ENCODE measurements at places on chromosomes 16 and 17.

- DNase-seq, result no peak
These were observed 2.6 kb downstream of the SLC16A6 start for GRCh38 chr17:68288375-68288774.

DNA sequence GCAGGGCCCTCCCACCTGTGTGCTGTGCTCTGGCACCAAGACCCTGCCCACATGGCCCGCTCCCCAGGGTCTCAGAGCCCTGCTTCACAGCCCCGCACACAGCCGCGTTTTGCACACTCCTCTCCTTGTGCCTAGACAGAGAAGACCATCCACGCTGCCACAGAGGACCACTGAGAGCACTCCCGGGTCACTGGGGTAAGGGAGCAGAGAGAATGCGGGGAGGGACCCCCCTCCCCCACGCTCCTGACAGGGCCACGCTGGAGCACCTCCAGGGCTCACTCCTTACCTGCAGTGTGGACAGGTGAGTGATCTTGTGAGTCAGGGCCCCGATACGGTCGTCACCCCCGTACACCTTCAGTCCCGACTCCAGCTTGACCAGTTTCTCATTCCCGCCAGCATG is 7.0 kb downstream of the HAGH start:
- DNase-seq, result no peak

DNA sequence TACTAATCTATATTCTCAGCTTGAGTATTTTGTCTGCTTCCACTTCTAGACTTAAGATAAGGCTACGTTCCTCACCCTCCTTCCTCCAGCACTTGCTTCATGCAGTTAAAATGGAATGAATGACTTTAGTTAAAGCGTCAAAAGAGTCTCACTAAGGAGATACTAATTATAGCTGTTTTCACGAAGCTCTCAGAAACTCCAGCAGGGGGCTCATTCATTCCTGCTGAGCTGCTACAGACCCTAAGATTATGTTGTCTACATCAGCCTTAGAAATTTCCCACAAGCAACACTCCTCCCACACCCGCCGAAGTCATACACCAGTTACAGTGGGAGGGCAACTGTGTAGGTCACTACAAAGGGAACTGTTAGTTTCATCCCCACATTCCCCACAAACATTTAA is 57.0 kb upstream of the KIFC3 start:
- no peak for DNase-seq

DNA sequence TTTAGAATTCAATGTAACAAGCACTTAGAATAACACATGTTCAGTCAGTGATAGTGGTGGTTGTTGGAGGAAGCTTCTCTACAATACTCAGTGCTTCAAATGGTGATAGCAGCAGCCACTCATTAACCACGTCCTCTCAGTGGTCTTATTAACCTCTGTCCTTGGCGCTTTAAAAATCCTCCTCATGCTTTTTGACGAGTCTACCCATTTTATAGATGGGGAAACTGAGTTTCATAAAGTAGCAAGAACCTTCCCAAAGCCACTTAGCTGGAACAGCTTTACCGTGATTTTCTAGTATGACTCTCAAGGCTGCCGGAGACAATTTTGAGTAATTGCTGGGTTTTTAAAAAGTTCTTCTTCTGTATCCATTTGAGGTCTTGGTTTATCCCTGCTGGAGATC is 47.4 kb downstream of the PLCG2 start:
- no peak for DNase-seq

DNA sequence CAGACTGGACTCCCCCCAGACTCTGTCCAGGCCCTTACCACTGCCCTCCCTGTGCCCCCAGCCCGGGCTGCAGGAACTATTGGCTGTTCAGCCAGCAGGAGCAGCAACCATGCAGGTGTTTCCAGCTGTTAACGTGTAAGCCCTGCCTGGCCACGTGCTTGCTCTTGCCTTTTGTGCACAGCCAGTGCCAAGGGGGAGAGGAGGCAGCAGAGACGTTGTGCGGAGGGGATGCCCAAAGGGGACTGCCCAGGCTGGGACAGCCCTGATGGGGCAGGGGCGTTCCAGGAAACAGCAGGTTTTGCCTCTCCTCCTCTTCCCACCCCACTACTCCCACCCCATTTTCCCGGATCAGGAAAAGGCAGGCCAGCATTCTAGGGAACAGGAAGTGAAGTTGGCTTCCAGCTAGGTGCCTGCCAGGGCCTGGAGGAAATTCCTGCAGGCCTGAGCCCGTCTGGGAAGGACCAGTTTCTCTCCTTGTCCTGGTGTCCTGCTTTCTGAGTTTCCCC is 16.7 kb upstream of the LASP1NB start:
- no peak for DNase-seq

- DNase-seq, result no peak
These were observed 235.2 kb upstream of the TNRC6C start for GRCh38 chr17:77723071-77723908.

GRCh38 chr17:45918241-45918745 is 23.9 kb downstream of the MAPT start:
- DNase-seq, result no peak

- no peak for DNase-seq
These were observed 772 bp upstream of the SAMD14 start for GRCh38 chr17:50130559-50131305.

DNA sequence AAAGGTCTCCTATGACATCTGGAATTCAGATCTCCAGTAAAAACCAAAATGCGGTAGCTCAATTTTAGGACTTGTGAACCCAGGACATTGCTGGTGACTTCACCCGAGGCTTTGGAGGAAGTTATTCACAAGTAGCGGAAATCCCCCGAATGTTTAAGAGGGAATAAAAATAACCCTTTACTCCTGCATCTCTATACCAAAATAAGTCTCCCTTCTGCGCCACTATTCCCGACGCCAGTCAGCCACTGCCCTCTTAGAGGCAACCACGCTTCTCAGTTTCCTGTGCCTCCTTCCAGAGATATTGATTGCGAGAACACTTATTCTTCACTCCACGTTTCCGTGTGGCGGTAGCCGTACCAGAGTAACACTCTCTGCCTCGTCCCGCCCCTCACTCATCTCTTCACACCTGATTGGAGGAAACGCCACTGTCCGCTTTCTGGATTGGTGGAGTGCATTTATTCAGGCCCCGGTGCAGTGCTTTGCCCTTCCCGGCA is 27.4 kb downstream of the EMP2 start:
- DNase-seq, result no peak

DNA sequence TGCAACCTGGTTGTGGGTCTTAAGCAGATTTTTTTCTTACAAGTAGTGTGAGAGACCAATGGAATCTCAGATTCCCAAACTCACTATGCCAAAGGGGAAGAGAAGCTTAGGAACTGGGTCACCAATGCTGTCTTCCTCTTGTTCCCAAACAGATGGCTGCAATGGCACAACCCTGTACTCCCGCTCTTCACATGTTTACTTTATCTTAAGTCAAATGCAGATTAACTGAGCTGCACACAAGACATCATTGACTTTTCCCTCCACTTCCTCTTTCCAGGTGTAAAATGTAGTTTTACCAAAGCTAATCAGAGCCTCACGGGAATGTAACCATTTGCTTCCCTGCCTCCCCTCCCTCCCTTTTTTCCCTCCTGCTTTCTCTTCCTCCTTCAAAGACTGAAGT is 14.4 kb upstream of the CD300E start:
- DNase-seq, result no peak

DNA sequence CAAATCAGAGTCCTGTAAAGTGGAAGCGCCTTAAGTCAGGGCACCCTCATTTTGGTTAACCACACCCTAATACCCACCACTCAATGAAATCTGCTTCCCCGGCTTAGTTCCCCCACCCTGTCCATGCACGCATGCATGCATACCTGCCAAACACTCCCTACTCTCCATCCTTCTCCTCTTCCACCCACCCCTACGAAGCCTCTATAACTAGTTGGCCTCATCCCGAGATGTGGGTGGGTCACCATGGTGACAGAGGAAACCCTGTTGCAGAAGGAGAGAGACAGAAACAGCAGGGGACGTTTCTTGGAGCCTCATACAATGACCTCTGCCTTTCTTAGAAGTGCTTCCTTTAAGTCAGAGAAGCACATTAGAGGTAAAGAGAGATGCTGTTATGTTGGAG is 46.8 kb upstream of the DNAH9 start:
- DNase-seq, result no peak

DNA sequence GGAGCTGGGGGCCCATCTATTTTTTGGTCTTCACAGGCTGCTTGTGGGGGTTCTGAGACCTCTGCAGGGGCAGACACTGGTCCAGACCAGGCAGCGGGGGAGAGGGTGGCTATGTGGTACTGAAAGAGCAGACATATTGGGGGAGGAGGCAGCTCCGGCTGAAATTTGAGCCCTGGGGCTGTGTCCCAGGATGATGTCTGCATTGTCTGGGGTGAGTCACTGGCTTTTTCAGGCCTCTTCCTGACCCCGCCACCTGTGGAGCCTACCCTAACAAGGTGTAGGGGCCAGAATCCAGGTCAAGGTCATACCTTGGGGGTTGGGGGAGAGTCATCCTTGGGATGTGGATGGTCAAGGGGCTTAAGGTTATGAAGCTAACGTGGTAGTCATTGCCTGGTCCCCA is 2.4 kb downstream of the CORO6 start:
- no peak for DNase-seq

DNA sequence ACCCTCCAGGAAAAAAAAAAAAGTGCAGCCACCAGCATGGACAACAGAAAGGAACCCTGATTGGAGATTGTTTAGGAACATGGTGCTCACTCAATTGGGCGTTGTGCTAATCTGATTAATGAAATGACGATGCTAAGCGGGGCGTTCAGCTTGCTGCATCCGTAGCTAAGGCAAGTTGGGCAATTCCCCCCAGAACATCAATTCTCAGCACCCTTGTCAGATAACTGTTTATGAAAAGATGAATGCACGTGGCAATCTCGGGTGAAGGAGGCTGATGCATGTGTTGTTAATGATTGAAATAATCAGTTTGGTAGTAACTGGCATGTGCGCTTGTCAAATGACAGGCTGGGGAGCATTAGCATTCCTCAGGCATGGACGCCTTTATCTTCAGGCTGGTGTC is 57.0 kb downstream of the HS3ST3A1 start:
- no peak for DNase-seq

- no peak for DNase-seq
These were observed 155.0 kb upstream of the SALL1 start for GRCh38 chr16:51306116-51306515.

- DNase-seq, result no peak
These were observed 22.4 kb downstream of the C1QTNF1 start for GRCh38 chr17:79046197-79046915.

DNA sequence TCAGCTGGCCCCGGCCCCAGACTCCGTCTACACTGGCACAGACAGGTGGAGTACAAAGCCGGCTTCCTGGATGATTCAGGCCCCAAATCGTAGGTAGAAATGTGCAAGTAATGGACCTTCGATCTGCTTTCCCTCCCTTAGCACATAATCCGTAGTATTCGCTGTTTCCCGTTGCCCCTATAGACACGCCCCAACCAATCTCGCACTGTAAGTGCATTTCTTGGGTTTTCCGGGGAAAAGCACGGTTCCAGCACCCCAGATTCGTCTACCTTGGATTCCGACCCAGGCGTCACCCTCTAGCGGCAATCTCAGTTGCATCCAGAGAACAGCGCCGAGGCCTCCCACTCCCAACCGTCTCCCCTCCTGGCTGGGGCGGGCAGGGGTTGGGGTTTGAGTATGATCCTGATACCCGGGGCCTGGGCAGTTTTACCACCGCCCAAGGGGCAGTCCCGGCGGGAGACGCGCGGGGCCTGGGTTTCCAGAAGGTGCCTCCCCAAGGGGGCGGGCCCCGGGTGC is 12.1 kb upstream of the FOXF1 start:
- no peak for DNase-seq

- no peak for DNase-seq
These were observed 10.3 kb upstream of the NTN1 start for GRCh38 chr17:9011001-9011400.

DNA sequence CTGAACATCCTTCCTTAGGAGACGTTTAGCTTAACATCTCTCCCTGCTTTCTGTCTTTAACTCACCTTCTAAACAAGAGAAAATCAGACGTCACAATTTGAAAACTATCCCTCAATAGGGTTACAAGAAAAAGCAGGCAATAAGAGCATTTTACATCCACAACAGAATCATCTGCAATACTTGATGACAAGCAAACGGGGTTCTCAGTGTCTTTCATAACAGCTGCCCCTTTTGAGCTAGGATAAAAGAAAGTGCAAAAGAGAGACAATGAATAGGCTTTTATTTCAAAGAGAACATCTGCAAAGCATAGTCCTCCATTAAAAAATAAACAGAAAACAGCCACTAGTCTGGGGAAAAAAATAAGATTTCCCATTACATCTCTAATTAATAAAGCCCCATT is 13.2 kb downstream of the XYLT1 start:
- DNase-seq, result no peak
